ENCODE measurements at places on chromosomes 4 and X.

GRCh38 chrX:118536687-118537461, 41.3 kb downstream of the DOCK11 start:
- no peak for DNase-seq

DNA sequence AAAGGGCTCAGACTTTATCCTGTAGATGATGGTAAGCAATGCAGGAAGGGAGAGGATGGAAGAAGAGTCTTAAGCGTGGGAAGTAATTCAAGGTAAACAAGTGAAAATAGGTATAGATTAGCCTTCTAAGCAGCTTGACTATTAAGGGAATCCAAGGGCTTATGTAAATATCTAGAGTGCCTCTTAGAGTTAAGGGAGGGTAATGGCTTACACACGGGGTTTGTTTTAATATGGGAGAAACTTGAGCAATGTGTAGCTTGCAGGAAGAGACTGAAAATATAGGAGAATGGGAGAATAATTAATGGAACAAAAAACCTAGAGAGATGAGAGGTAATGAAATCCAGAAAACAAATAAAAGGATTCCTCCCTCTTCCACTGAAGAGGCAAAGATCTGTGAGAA, 12.8 kb upstream of the SAP30 start:
- DNase-seq: no peak

DNA sequence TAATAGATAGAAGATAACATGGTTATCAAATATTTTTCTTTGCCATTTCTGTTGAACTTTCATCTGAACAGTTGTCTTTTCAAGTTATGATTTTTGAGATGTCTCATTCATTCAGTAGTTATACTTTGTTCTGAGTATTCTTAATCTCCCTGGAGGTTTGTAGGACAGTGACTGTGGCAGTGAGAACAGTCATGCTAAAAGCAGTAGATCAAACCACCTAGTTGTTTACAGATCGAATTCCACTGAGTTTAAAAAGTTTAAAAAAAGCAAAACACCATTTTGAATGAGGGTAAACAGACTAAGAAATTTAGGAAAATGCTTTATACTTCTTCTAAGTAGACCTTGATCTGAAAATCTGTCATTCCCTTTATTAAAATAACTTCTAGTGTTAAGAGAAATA, 107.2 kb downstream of the CEP135 start:
- no peak for DNase-seq

DNA sequence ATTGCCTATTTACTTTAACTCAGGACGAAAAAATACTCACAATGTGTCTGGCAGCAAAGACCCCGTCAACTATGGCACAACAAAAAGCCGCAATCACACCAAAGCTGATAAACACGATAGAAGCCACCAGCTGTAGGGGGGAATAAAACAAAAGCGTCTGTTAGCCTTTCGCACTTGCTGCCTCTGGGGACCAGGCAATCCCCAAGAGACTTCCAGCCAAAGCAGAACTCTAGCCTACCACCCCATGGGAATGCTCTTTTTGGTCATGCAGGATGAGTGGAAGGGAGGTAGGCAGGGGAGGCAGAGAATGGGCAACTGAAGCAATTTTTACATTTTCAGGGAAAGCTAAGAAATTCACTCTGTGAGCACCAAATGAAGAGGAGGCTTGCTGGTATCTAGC, 20.1 kb downstream of the TMEM255A start:
- DNase-seq: no peak
